ENCODE measurements at places on chromosomes 4 and X. TPM values are rescaled to one million over a fixed set of nuclear protein-coding genes. Genes with fewer than 3 reads are reported as not detected.

DNA sequence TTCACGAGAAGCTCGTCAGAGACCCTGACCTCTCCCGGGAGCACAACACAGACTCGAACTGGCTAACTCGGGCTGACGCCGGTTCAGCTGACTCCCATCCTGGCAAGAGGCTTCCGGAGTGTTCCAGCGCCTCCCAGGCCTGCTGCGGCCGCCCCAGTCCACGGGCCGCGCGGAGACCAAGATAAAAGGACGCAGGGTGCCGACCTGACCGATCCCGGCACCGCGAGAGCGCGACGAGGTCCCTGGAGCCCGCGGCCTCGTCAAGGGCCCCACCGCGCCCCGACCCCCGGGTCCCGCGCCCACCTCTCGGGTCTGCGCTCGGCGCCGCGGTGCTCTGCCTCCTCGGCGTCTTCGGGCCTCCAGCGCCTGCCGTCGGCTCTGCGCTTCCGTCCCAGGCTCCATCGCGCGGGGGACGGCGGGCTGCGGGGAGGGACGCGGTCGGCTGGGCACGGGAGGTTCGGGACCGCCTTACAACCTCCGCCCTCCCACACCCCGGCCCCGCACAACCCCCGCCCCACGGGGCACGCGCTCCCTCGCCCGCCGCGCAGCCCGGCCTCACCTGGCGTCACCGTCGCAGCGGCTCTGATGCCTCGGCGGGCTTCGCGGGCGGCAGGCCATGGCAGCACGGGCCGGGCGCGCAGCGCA lies 426 bp downstream of the SLBP start:
- DNase-seq = no peak

- DNase-seq = no peak
Measured at GRCh38 chr4:96154676-96155075, 314.8 kb downstream of the PDHA2 start.

GRCh38 chrX:115330498-115331168 lies 41.1 kb downstream of the LUZP4 start:
- no peak for DNase-seq

GRCh38 chrX:118693843-118694242 lies 33.6 kb upstream of the IL13RA1 start:
- DNase-seq = no peak

The ANKRD17 gene
- 48.0 TPM for total RNA-seq

The ASB5 gene
- not detected for total RNA-seq

The FAM90A26 gene
- not detected for total RNA-seq

Measured in lower leg skin (tissue), 4 donors.